Posterior cingulate gyrus (tissue), 11 donors: ENCODE measurements at places on chromosomes 4 and X.

- DNase-seq: no peak
Observed at GRCh38 chrX:22585831-22586230, 313.1 kb downstream of the CBLL2 start.

- DNase-seq: no peak
Observed at GRCh38 chrX:133913658-133914388, 71.6 kb downstream of the GPC3 start.

GRCh38 chr4:102299354-102300107 is 45.8 kb downstream of the SLC39A8 start:
- peak; percentile 7 for DNase-seq

- DNase-seq: no peak
Observed at GRCh38 chr4:48804584-48805301, 24.7 kb upstream of the FRYL start.
